Activated effector memory CD4-positive, alpha-beta T cell treated with anti-CD3 and anti-CD28 coated beads, Interleukin-2, amount 50 U/mL, for 16 hours (primary cell): ENCODE measurements at places on chromosomes 16 and 17.

DNA sequence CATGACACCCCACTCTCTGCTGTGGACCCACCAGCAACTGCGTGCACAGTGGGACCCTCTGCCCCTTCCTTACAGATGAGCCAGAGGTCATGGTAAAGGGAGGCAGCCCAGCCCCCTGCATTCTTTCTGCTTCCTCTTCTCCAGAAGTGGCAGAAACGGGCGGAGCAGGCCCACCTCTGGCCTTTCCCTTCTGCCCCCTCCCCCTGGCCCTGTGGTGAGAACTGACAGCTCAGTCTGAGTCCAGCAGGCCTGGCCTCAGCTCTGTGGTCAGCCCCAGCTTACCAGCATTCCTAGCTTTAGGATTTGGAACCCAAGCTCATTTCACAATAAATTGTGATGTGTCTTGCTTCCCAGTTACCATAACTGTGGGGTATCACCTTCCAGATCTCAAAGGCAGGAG lies 4.8 kb upstream of the ANKRD11 start:
- no peak for DNase-seq

- DNase-seq: no peak
Observed at GRCh38 chr17:2068031-2068518, 13.2 kb downstream of the HIC1 start.

GRCh38 chr16:86186313-86186712 lies 287.4 kb downstream of the IRF8 start:
- no peak for DNase-seq

GRCh38 chr17:15945527-15946191 lies 729 bp downstream of the ADORA2B start:
- DNase-seq: peak; percentile 80

DNA sequence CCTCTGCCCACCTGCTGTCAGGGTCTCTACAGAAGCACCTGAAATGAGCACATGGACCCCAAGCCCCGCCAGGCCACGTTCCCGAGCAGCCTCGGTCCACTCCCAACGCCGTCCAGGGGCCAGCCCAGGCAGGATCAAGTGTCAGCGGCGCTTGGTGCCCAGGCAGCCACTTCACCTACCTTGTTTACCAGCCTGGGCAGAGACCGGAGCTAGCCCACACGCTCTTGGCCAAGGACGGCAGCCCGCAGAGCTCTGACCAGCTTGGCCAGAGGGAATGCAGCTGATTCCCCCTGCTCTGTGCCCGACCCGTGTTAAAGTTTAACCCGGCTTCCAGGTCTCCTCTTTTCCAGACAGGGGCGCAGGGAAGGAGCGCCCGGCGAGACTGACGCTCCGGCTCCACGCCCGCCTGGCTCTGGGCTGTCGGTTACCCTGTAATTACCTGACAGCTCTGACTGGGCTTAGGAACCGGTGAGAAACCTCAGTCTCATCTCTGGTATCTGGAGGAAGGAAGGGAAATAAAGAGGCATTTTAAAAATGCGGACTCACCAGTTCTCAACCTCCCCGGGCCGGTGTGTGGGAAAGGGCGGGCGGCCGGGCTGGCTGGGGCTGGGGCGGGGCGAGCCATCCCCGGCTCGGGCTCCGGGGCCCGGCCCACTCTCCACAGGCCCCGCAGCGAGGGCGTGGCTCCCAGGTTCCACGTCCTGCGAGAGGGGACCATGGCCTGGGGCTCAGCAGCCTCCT lies 4.6 kb downstream of the KIFC3 start:
- DNase-seq: no peak

GRCh38 chr16:23186171-23186570 lies 3.6 kb downstream of the SCNN1G start:
- DNase-seq: no peak

- DNase-seq: peak; percentile 95
Observed at GRCh38 chr17:41666708-41667279, 21.9 kb upstream of the EIF1 start.

DNA sequence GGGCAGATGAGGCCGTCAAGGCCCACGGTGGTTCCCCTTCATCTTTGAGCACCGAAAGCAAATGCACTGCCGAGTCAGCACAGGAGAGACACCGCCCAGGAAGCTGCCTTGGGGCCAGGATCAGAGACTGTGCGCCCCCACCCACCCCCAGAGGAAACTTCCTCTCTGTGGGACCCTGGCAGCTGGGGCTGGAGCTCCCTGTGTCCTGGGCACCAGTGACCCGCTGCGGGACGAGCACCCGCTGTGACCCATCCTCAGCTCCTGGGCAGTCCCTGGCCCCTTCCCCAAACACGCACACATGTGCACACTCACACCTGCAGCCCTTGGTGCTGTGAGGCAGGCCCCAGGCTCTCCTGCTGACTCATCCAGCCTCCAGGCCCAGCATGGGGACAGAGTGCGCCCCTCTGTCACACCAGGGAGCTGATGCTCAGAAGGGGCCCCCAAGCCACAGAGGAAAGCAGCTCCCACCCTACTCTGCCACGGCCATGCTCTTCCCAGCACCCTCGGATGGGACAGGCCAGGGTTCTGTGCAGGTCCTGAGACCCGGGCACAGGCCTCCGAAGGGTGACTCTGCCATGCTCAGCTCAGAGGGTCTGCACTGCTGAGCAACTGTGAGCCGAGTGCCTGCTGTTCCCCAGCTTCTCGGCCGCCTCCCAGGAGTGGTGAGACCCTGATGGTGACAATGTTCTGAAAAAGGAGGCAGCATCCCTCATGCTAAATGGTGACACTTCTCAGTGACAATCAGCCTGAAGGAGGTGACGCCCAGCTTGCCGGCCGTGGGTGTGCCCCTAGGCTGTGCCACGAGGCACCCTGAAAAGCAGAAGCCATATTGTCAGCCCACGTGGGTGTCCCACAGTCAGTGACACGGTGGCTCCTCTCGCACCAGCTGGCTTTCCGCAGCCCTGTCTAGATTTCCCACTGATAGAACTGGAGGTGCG lies 3.6 kb downstream of the PIEZO1 start:
- DNase-seq: peak; percentile 91

DNA sequence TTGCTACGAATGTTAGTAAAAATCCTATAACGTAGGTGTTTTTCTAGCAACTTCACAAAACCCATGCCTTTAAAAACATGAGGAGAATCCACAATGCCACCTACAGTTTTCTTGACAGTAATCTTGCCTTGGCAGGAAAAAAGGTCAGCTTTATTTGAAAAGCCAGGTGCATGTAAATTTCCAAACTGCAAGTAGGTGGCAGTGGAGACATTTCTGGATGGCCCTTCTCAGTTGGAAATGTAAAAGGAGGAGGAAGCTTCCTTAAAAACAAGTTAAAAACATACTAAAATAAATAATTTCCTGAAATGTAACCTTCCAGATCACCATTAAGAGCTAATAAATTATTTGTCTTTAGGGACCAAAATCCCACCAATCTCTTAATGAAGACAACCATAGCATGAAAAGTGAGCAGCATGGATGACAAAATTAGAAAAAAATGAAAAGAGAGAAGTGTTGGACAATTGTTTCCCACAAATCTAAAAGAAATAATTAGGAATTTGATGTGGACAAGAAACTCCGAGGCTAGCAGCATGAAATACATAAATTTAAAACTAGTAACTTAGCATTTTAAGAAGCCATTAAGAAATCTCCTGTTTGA lies 152.2 kb downstream of the SNX11 start:
- no peak for DNase-seq

DNA sequence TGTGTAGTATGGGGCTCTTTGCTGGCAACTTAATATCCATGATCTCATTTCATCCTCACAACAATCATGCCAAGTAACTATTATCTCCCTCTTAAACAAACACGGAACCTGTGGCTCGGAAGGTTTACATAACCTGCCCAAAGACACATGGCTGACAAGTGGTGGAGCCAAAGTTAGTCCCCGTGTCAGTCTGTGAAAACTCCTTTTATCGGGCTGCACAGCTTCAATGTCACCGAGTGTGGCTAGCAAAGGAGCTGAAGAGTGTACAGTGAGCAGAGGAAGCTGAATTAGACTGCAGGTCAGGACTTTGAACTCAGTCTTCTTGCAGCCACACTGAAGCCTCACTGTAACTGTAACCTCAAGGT lies 80.3 kb downstream of the PARN start:
- DNase-seq: no peak

DNA sequence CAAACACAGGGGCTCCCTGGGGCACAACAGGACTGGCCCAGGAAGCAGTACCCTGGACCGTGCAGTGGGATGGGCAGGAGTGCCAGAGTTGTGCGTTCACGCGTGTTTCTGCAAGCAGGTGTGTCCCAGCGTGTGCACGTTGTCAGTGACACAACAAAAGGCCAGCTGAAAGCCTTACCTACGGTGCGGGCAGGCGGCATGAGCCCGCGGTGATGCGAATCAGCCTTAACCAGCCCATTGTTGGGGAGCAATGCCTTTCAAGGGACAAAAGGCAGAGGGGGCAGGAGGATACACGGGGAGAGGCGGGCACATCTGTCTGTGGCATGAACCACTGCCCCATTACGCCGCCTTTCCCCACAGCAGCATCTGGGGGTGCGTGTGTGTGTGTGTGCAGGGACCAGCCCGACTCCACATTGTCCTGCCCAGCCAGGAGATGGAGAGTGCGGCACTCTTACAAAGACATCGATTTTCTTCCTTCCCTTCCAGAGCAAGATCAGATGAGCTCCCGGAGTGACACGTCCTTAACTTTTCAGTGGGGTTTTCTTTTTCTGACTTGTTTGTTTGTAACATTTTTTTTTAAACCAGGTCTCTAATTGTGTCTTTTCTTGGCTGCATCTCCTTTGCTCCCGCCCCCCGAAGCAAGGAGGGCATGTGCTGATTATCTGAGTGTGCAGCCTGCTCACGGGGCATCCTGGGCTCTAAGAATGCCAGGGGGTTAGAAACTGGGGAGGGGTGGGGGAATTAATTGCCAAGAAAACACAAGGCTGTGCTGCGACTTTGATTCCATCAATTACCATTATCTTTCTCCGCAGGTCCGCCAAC lies 158.1 kb downstream of the ZNF423 start:
- no peak for DNase-seq

DNA sequence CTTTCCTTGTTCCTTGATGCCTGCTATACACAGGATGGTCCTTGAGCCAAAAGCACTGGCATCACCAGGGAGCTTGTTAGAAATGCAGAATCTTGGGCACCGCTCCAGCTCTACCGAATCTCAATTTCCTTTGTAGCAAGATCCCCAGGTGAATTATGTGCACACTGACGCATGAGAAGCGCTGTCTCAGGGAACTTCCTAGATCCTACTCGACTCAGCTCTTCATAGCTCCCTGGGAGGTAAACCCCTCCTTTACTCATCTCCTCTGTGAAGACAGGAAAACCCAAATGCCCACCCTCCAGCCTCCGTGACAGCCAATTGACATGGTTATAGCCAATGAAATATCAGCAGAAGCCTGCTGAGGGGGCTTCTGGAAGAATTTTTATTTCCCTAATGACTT lies 4.1 kb downstream of the USP31 start:
- DNase-seq: no peak

GRCh38 chr17:20114466-20114865 lies 105.3 kb downstream of the SPECC1 start:
- no peak for DNase-seq

- no peak for DNase-seq
Observed at GRCh38 chr16:967546-968295, 3.1 kb downstream of the LMF1 start.

DNA sequence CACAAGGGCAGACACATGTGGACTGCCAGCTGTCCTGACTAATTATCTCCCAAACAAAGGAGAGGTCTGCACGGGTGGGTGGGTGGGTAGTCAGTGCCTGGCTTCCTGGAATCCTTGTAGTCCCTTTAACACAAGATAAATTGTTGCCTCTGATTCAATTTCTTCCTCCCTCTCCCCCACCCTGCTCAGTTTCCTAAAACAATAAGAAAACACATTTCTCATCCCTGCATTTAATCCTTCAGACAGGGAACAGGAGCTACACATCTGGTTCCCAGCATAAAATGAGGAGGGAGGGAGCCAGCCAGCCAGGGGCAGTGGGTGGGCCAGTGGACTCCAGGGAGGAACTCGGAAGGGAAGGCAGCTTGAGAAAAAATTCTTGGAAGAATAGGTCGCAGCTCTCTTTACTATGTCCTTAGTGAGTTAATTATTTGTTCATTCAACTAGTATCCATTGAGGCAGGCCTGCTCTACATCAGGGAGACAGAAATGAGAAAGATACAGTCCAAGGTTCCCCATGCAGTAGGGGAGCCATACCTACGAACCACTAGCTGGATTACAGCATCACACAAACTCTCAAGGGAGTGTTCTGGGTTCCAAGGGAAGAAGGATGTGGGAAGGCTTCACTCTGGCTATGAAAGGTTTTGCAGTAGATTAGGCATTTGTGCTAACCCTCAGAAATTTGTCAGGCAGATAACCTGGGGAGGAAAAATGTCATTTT lies 58.3 kb downstream of the CCT6B start:
- no peak for DNase-seq

DNA sequence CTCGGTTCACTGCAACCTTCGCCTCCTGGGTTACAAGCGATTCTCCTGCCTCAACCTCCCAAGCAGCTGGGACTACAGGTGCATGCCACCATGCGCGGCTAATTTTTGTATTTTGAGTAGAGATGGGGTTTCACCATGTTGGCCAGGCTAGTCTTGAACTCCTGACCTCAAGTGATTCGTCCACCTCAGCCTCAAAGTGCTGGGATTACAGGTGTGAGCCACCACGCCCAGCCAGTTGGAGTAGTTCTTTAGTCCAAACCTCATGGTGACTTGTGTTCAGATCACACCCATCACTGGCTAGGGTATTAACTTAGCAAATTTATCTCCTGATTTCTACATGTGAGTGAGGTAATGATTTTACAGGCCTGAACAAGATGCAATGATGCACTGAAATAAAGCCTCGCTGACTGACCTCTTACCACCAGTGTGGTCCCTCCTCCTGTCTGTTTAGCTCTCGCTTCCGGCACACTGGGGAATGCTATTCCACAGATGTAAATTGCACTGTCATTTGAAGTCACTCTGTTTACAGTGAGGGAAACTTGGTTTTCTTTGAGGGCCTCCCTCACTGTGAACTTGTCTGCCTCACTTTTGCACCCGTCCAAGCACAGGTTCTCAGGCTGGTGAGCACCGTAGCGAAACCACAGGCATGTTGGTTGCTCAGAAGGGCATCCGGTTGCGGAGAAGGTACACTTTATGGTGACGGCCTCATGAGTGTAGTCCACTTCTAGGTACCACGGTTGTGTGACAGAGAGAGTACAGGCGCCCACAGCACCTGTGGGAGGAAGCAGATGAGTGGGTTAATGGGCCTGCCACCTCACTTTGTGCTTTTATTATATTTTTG lies 5.5 kb downstream of the IGSF6 start:
- peak; percentile 90 for DNase-seq

- no peak for DNase-seq
Observed at GRCh38 chr17:70123193-70123592, 46.1 kb upstream of the KCNJ2 start.

DNA sequence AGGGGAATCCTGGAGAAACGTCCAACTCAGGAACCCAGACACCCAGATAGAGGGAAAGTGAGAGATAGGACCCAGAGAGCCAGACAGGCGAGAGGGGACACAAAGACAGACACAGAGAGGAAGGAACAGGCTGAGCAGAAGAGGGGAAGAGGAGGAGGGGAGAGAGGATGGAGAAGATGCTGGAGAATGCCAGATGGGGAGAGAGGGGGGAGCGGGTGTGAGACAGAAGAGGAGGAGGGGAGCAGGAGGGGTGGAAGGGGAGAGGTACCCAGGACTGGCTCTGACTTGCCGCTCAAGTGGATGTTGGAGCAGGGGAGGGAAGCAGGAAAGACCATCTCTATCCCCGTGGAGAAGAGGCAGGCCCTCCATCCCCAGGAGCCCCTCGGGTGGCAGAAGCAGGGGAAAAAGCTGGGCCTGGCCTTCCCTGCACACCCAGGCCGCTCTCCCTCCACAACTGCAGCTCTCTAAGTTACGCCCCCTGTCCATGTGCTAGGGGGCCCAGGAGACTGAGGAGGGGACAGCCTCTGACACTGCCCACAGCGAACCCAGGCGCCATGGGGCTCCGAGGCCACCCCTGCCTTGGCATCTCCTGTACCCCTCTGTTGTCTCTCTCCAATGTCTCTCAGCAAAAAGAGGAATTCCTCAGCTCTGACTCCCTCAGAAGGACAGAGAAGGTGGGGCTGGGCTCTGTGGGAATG lies 4.8 kb downstream of the PPP1R9B start:
- no peak for DNase-seq
